ENCODE measurements at places on chromosomes 16 and 17.

DNA sequence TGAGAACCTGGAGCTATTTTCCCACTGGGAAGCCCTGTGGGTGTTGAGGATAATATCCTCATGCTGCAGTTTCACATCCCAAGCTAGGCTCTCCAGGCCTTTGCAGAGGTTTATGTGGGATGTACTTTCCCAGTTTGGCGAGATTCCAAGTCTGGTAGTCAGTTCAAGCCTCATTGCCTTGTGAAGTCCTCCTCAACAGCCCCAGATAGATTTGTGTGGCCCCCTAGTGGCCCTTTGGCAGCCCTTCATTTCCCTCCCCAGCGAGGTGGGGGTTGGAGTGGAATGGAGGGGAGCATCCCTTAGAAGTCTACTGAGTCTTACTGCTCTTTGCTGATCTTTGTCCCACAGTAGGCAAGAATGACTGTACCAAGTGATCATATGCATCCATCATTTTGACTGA is 137.9 kb downstream of the CDH11 start:
- no peak for DNase-seq

GRCh38 chr17:9875441-9875840 is 29.6 kb downstream of the RCVRN start:
- DNase-seq: no peak

- no peak for DNase-seq
Observed at GRCh38 chr17:79806863-79807720, 10.2 kb upstream of the CBX8 start.

DNA sequence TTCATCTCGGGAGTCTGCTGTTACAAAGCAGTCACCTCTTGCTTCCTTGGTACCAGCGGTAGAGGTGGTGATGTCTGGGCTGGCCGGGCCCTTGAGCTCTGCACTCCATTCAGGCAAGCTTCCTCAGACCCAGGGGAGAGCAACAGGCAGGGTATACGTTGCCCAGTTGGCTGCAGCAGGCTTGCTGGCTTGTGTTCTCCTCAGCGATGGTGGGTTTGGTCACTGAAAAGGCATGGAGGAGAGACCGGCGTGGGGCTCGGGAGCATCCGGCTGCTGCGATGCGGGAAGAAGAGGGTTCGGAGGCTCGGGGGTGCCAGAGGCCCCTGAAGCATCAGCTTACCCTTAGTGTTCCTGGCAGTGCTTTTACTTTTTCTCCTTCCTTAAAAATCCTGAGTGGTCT is 25.8 kb downstream of the SAP30BP start:
- DNase-seq: no peak

GRCh38 chr16:80997964-80998620 is 8.6 kb downstream of the CMC2 start:
- no peak for DNase-seq

DNA sequence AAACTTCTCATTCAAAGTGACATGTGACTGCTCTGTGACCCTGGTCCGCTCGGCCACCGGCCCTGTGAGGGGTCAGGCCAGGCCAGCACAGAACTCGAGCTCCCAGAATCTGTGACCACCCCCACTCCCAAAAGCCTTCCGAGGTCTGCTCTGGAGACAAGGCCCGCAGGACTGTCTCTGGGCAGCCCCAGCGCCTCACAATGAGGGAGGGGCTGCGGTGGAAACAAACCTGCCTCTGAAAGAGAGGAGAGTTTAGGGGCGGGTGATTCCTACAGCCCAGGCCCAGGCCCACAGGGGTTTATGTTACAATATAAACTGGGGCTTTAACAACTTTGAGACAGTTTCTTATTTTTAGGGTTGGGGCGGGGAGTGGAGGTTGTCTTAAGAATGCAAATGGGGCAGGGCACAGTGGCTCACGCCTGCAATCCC is 19.9 kb downstream of the IGFBP4 start:
- DNase-seq: no peak

GRCh38 chr17:17398188-17398942 is 78.4 kb upstream of the MED9 start:
- DNase-seq: no peak

- no peak for DNase-seq
Observed at GRCh38 chr16:10031473-10031872, 150.8 kb downstream of the GRIN2A start.

DNA sequence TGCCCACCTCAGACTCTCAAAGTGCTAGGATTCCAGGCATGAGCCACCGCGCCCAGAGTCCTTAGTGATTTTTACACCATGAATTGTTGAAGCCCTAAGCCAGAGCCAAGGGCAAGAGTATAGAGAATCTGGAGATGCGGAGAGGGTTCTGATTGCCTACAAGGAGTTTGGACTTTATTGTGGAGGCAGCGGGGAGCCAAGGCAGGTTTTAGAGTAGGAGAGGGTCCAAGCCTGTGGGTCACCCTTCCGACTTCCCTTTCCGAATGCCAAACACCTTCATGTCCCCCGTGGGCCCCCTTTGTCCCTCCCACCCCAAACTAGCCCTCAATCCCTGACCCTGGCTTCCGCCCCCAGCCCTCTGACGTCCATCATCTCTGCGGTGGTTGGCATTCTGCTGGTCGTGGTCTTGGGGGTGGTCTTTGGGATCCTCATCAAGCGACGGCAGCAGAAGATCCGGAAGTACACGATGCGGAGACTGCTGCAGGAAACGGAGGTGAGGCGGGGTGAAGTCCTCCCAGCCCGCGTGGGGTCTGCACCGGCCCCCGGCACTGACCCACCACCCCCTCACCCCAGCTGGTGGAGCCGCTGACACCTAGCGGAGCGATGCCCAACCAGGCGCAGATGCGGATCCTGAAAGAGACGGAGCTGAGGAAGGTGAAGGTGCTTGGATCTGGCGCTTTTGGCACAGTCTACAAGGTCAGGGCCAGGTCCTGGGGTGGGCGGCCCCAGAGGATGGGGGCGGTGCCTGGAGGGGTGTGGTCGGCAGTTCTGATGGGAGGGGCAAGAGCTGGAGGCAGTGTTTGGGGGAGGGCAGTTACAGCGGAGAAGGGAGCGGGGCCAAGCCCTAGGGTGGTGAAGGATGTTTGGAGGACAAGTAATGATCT is 7.1 kb downstream of the MIEN1 start:
- DNase-seq: no peak

GRCh38 chr17:11642655-11643054 is 44.4 kb downstream of the DNAH9 start:
- DNase-seq: no peak

DNA sequence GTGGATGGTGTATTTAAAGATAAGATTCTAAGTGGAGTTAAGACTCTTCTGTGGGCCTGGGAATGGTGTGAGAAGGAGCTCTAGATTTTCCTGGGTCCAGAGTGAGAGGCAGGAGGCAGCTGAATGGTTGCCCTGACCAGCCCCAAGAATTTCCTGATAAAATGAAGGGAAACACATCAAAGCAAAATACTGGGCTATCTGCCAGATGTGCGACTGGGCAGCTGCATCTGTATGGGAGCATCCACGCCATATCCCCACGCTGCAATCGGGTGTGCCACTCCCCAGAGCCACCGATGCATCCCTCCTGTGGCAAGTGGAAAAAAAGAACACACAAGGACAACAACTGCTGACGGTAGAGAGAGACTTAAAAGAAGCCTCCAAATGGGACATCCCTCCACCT is 84.3 kb upstream of the COX10 start:
- DNase-seq: no peak

- DNase-seq: no peak
Observed at GRCh38 chr16:56019274-56019673, 144.1 kb upstream of the CES5A start.

- DNase-seq: no peak
Observed at GRCh38 chr16:977896-978295, 3.7 kb upstream of the SOX8 start.
